Activated CD4-positive, alpha-beta T cell treated with anti-CD3 and anti-CD28 coated beads, Interleukin-2, amount 50 U/mL, for 4 hours (primary cell): ENCODE measurements at places on chromosomes 2 and 18.

DNA sequence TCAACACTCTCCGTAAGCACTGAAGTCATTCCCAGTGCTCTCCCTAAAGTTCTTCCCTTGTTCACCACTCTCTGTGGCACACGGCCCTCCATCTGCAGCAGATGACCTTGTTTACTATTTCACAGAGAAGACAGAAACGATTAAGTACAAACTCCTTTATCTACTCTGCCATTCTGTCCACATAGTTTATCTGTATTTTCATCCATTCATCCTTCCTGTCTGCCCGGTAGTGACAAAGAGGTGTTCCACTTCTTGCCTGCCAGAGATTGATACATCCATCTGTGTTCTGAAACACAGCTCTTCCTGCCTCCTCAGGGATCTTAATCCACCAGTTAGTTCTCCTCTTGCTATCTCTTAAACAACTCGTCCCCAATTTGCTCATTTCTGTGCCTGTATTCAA is 77.9 kb upstream of the CD226 start:
- DNase-seq = no peak

DNA sequence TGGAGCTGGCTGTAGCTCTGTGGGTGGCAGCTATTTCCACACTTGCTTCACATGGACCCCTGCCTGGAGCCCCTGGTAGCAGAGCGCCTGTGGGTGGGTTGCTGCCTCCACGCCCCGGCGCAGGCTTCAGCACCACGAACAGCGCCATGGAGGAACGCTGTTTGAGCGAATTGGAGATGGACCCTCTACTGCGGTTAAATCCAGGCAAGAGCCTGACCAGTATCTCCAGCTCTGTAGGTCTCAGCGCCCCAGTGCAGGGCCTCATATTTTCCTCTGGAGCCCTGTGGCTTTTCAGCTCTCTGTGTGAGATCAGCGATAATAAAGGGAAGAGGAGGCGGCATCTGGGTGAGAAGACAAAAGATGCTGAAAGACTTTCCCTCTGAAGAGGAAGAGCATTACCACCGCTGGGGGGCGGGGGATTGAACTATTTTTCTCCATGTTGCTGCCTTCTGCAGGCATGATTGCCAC is 12.0 kb downstream of the ONECUT2 start:
- DNase-seq = no peak

- no peak for DNase-seq
These were observed 41.5 kb downstream of the YPEL5 start for GRCh38 chr2:30188292-30188691.

- no peak for DNase-seq
These were observed 123.9 kb downstream of the PDE1A start for GRCh38 chr2:182302972-182303371.

- no peak for DNase-seq
These were observed 198.4 kb downstream of the BABAM2 start for GRCh38 chr2:28088970-28089369.

- DNase-seq = no peak
These were observed 201.1 kb downstream of the PTH2R start for GRCh38 chr2:208607694-208608093.

DNA sequence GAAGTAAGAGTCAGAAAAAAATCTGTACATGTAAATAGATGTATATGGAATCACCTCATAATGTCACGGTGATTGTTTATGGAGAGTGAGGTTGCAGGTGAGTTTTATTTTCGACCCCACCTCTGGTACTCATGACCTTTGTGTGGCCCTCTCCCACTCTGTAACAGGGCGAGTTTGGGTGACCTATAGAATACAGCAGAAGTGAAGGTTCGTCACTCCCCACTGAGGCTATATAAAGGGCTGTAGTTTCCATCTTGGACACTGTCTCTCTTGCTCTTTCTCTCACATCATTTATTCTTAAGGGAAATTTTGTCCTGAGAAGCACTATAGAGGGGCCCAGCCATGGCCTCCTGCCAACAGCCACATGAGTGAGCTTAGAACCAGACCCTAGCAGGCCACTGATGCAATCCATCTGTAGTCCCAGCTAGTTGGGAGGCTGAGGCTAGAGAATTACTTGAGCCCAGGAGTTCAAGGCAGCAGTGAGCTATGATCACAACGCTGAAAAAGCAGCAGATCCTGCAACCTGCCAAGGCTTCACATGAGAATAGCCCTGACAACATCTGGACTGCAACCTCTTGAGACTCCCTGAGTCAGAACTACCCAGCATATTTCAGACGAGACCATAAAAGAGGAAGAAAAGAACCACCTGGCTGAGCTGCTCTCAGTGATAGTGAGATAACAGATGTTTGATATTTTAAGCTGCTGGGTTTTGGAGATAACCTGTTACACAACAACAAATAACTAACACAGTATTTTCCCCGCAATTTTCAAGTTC is 74.3 kb upstream of the SLC1A4 start:
- DNase-seq = no peak

- no peak for DNase-seq
These were observed 105.4 kb downstream of the DYM start for GRCh38 chr18:49355028-49355427.

DNA sequence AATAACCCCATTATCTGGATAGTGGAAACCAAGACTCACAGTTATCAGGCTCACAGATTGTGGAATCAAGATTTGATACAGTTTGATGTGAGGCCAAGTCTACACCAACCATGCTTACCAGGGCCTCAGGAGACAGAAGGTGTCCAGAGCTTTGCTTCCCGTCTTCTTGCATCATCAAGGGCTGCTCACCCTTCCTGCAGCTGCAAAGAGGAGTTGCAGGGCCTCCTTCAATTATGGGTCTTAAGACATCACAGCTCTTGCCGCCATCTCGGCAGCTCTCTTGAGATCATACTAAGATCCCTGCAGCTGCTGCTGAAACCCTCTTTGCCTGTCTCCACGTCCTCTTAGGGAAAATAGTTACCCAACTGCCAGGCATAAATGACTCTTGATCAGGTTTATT is 176.0 kb downstream of the MGAT5 start:
- DNase-seq = no peak

DNA sequence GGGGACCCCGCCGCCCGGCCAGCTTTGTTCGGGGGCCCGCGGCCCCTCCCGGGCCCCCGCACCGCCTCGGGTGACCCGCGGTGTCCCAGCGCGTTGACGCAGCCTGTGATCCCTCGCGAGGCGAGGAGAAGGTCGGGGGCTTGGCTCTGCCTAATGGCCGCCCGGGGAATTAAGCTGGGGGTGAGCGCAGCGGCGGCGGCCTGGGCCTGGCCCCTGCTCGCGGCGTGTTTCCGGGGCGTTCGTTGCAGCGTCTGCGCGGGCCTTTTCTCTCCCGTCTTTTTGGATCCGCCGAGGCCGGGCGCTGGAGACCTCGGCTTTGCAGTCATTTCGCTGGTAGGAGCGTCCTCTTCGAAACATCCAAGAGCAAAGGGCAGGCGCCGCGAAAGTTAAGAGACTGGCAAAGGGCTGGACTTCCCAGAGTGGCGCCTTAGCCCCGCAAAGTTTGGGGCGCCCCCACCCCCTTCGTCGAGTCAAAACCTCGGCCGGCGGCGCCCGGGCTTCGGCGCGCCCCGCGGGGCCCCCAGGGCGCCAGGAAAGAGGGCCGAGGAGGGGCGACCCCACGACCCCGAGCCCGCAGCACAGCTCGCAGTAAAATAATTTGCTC is 1.3 kb downstream of the SALL3 start:
- no peak for DNase-seq

DNA sequence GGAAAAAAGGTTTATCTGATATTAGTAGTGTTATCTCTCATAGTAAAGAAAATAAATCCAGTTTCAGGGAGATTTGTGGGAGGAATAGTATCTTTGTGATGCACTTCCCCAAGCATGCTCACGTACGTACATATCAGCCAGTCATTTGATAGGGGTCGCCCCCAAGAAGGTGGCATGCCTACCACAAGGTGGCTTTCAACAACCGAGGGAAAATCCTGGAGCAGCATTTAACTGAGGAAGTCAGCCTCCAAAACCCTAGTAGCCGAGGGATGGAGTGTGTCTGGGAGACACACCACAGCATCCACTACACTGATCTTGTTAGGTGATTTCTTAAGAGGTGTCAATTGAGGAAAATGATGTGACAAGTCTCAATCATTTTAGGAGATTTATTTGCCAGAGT is 623.9 kb downstream of the NYAP2 start:
- no peak for DNase-seq

DNA sequence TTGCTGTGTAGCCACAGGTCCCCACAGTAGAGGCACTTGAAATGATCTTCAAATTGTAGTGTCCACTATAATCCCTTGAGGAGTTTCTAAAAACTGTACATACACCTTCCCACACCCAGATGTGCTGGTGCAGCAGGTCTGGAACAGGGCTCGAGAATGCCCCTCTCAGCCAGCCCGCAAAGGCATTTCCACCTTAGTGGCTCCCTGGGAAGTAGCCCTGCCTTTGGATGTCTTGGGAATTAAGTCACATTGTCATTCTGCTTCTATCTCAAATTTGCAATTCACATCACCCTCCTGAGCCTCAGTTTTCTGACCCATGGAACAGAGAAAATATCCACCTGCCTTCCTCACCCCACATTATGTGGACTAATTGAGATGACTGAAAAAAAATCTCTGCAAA is 44.3 kb upstream of the TCF7L1 start:
- no peak for DNase-seq

DNA sequence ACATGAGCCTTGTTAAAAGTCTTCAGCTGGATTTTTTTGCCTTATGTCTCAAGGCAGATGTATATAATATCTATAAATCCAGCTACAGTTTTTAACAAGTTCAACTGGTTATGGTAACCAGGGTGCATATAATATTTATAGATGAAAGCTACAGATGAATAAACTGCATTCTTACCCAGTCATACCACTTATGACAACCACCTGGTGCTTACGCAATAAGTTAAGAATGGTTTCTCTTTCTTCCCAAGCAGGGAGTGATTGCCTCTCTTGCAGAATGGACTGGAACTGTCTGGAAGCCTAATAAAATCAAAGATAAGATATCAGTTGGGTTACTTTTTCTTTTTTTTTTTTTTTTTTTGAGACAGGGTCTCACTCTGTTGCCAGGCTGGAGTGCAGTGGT is 19.6 kb downstream of the DHX57 start:
- no peak for DNase-seq

DNA sequence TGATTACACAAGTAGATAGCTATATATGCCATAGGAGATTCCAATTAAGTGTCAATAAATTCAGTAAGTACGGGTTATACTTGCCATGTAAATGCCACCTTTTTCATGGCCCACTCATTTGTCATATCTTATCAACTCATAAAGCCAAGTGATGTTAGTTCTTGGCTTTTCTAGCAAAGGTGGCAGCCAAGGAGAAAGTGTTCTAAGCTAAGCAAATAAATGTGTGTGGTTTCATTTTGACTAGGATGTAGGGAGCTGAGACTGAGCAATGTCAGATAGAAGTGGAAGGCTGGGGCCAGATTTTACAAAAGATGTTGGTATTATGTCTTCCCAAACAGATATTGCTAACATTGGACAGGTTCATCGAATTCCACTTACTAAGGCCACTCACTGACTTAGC is 952.0 kb downstream of the SLC4A3 start:
- no peak for DNase-seq

- no peak for DNase-seq
These were observed 17.4 kb downstream of the KCNIP3 start for GRCh38 chr2:95314598-95314963.

DNA sequence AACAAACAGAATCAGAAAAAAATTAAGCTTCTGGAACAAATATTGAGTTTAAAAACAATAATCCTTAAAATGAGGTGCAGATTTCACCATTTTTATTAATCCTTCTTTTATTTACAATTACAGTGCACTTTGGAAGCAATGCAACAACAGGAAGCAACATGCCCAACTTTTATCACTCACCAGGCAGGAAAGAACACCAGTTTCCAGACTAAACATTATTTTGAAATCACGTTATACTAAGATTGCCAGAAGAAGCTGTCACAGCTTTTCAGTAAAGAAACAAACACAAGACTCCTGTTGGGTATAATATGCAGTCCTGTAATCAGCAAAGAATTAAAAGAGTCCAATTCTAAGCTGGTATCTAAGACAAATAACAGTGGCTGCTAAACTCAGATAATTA is 137.9 kb upstream of the ZC3H15 start:
- DNase-seq = no peak

GRCh38 chr2:17588031-17588430 is 47.5 kb downstream of the VSNL1 start:
- DNase-seq = no peak

DNA sequence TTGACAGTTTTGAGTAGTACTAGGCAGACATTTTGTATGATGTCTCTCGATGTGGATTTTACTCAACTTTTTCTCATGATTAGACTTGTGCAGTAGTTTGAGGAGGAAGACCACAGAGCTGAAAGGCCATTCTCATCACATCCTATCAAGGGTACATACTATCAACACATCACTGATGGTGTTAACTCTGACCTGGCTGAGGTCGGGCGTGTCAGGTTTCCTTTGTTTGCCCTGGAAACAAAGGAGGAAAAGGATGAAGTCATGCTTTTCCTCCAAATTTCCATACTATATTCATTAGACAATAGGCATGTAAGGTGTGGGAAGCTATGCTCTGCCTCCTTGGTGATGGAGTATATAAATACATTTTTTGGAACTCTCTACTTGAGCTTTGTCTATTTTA is 211.1 kb downstream of the DSEL start:
- no peak for DNase-seq

DNA sequence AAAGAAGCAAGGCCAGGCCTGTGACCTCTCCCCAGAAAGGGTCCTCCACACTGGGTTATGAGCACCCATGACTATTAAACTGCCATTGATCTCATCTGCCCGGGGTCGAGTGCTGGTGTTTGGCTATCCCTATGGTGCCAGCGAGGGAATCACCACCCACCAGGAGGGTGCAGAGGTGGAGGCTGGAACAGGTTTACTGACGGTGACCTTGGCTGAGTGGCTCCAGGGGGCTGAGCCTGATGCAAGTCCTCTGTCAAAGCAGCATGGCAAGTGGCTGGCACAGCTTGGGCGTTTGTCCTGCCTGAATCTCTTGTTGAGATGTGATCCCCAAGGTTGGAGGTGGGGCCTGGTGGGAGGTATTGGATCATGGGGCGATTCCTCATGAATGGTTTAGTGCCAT is 196.4 kb upstream of the HDAC4 start:
- DNase-seq = no peak

- no peak for DNase-seq
These were observed 69.2 kb downstream of the RNF144A start for GRCh38 chr2:6986301-6986911.

- no peak for DNase-seq
These were observed 87.6 kb downstream of the FAM228A start for GRCh38 chr2:24262421-24262970.

- no peak for DNase-seq
These were observed 70.6 kb downstream of the CTAGE1 start for GRCh38 chr18:22346953-22347605.
